Stimulated activated CD4-positive, alpha-beta T cell treated with anti-CD3 and anti-CD28 coated beads, TNF-alpha, amount 100 ng/mL, for 4 hours (primary cell): ENCODE measurements at places on chromosomes 1 and 21.
A peak's percentile ranks its signal among the peaks of the same experiment; 100 is the strongest.

GRCh38 chr1:91537281-91537986 is 36.8 kb downstream of the CDC7 start:
- DNase-seq, result no peak

- no peak for DNase-seq
Measured at GRCh38 chr1:4172644-4173599, 272.9 kb upstream of the C1orf174 start.

DNA sequence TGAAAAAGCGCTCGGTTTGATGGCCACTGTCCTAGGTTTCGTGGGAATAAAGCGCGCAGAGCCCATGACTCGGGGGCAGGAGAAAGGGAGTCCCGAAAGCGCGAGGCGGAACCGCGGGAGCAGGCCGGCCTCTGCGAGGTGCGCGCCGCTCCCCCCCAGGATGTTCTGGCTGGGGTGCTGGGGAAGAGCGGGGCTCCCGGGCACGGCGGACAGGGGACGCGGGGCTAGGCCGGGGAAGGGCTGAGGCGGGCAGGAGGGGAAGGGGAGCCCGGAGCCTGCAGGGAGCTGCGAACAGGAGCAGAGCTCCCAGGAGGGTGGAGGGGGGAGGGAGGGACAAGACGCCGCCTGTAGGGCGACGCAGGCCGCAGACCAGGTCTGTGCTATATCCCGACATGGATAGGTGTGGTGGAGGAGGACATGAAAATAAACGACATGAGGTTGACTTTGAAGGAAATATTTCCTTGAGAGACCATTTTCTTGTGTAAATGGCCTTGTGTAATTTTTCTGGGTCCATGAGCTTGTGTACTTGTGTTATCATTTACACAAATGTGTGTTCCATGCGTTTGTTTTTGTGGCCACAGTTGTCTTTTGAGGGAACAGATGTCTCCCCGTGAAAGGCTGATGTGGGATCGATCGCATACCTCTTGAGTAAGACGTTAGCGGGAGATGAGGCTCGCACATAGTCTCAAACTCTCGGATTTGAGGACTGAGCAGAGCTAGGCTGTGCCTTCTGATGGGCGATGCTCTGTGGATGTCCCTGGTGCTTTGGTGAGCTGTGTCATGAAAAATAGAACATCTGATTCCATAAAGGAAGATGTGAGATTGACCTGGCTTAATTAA is 1.3 kb downstream of the PCNT start:
- DNase-seq, result no peak

- no peak for DNase-seq
Measured at GRCh38 chr1:84245563-84245962, 55.9 kb upstream of the SAMD13 start.

- DNase-seq, result no peak
Measured at GRCh38 chr1:43908226-43908625, 25.4 kb upstream of the ARTN start.

GRCh38 chr1:44076066-44076465 is 42.6 kb upstream of the KLF17 start:
- no peak for DNase-seq

DNA sequence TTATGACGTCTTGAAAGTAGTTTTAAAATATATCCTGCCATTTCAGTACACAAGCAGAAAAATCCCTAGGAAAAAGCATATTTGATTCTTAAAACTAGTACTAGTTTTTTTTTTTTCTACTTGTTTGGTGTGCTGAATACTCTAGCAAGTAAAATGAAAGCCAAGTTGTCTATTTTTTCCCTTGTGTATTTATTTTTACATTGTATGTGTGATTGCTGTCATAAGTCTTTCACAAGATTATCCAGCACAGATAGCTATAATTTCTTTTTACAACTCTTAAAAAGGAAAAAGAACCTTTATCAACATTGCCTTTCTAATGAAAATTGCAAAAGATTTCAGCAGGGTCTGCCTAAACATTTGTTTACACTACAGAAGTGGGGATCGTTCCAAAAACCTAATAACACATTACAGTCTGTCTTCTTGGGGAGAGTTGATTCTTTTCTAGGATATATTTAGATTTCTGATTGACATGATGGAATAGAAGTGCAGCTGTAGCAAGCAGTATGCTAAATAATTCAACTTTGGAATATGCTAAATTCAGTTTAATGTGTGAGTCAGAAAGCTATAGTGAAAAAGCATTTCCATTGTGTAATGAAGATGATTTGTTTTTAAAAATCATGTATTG is 2.5 kb downstream of the DR1 start:
- no peak for DNase-seq

- DNase-seq, result no peak
Measured at GRCh38 chr1:78843111-78843510, 163.4 kb downstream of the ADGRL4 start.

GRCh38 chr1:195195423-195196057 is 1412.7 kb downstream of the KCNT2 start:
- no peak for DNase-seq

DNA sequence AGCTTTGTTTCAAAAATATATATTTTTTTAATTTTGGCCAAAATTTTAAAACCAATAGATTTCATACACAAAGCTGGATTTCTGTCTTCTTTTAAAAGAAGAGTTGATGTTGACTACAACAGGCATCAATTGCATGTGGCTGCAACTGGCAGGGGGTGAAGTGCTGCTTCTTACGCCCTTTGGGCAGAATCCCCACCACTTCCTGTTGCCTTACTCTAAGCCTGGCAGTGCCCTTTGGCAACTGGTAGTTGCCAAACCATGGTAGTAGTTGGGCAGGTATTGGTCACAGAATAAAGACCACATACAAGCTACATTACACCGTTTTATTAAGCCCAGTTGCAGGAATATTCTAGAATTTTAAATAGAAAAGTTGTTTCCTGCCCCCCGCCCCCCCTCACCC is 17.0 kb downstream of the LAMC2 start:
- DNase-seq, result no peak

DNA sequence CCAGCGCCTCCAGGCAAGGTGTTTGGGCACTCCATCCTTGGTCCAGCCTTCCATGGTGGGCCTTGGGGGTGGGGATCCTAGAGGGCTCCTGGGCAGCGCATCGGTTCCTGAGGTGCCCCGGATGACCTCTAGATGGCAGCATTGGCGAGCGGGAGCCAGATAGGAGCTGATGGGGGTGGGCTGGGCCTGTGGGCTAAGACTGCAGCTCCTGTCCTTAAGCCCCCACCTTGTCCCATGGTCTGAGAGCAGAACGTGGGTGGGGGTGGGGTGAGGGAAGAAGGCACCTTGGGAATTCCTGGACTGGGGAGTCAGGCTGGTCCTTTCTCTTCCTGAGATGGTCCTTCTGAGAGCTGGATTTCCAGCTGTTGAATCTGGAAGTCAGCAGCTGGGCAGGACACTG is 93.4 kb upstream of the CSF3R start:
- DNase-seq, result peak; percentile 14

- no peak for DNase-seq
Measured at GRCh38 chr1:116488071-116488470, 82.8 kb downstream of the CD58 start.

- no peak for DNase-seq
Measured at GRCh38 chr1:55272994-55273393, 57.8 kb upstream of the USP24 start.

DNA sequence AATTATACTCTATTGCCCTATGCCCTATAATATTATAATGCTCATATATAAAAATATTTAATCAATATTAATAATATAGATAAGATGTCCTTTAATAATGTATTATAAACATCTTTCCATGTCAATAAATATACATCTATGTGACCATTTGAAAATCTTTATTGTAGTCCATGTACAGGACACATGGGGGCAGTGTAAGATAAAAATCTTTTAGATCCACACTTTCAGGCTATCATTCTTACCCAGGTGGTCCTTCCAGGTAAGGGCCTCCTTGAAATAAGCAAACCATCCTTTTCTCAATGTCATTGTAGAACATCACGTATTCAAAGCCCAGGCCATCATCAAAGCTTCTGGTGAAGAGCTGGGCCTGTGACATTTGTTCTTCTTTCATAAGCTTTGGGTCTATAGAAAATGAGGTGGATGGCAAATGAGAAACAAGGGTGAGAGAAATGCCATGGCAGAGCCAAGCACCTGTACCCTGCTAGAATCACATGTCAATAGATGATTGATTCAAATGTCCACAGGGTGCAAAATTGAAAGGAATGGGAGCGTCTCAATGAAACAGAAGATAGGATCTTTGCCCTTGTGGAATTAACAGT is 20.2 kb downstream of the THEM4 start:
- DNase-seq, result no peak

DNA sequence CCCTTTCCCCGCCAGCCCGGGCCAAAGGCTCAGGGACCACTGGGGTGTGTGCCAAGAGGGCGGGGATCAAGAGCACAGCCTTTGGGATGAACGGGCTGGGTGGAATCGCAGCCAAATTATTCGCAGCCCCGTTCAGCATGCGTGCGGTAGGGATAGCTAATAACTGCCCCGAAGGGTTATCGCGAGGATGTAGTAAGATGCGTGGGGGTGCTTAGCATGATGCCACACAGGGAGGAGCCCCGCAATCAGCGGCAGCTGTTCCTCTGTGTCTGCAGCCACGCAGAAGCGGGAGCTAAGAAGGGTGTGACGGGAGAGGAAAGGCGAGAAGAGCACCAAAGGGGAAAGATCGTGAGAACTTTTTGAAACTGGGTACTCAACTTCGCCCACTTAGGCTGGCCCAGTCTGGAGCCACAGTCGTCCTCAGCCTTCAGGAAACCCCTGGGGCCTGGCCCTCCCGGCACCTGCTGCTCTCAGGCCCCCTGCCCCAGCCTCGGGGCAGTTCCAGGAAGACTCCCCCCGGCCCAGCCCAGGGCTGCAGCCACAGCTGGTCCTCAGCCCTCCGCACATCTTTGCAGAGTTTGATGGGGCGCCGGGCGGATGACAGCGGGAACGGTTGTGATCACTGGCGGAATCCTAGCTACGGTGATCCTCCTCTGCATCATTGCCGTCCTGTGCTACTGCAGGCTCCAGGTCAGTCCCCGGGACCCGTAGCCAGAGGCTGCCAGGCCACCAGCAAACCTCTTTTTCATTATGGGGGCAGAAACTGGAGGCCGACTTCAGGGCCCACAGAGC is 64.9 kb downstream of the TOR1AIP2 start:
- DNase-seq, result no peak
